ENCODE measurements at places on chromosomes 2 and 18.

- DNase-seq, result no peak
Observed at GRCh38 chr2:220533485-220533884, 906.1 kb downstream of the SLC4A3 start.

DNA sequence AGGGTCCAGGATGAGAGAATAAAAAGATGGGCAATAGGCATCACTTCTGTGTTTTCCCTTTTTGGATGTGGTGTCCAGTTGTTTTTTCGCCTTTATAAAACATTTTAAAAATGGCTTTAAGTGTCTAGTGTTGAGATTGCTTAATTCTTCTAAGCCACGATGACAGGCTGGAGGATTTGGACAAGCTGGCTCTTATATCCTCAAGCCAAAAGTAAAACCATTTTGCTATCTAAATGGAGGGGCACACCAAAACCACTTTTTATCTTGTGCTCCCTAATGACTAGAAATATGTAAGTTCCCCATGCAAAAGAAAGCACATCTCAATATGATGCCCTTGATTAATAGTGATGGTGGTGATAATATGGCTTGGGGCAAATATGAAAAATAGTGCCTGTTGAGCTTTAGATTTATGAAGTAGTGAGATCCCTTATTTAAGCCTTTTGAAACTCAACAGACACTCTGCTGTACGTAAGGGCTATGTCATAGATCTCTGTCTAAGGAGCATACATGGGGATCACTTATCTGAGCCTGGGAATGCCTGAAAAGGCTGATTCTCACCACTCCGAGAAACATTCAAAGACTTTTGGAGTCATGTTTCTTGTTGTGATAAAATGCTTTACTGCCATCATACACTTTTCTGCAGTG, 185.5 kb downstream of the KCNS3 start:
- DNase-seq, result no peak

- no peak for DNase-seq
Observed at GRCh38 chr2:157760949-157761348, 115.2 kb downstream of the ACVR1 start.

DNA sequence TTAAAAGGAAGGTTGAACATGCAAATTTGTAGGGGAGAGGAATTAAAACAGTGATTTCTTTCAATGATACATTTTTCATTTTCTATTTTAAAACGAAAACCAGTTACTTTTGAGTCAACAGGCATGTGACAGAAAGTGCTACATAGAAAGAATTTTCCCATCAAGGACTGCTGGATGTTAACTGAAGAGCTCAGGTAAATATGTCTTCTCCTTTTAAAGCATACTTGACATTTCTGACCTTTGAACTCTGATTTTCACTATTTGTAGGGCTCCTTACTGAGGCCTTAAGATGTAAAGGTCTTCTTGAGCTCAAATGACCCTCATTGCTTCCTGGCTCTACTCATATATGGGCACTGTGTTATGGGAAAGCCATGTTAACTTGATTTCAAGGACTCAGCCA, 32.4 kb downstream of the FIGN start:
- DNase-seq, result no peak

- DNase-seq, result peak; percentile 59
Observed at GRCh38 chr2:38959938-38960608, 70.4 kb downstream of the ARHGEF33 start.

DNA sequence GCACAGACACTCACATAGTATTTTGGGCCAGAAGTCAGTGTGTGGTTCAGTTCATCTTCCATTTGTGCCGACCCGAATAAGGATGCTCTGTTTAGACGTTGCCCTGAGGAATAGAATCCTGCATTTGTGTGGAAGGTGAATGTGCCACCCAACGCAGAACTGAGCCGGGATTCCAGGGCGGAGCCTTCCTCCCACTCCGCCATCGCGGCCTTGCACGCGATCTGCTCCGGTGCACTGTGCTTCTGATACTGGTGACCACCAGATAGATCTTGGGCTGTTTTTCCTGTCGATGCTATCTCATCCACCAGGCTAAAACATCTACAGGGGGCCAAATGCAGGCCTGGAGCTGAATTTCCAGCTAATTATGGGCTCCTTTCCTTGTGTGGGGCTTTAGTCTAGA, 29.6 kb upstream of the SNTG2 start:
- DNase-seq, result no peak

DNA sequence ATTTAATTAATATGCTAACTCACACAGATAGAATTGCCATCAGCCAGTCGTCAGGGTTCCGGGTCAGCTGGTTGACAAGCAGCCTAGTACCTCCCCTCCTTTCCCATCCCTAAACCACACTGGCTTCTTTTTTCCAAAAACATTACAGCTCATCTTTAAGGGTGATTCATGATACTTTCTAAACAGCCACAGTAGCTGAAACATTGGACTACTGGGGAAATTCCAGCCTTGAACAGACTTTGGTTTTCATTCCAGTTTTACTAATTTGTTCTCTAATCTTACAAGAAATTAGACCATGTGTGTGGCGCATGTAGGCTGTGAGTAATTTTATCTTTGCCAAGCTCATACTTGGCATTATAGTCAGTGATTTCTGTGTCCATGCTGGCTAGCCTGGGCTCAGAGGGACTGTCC, 110.8 kb downstream of the FMNL2 start:
- no peak for DNase-seq

DNA sequence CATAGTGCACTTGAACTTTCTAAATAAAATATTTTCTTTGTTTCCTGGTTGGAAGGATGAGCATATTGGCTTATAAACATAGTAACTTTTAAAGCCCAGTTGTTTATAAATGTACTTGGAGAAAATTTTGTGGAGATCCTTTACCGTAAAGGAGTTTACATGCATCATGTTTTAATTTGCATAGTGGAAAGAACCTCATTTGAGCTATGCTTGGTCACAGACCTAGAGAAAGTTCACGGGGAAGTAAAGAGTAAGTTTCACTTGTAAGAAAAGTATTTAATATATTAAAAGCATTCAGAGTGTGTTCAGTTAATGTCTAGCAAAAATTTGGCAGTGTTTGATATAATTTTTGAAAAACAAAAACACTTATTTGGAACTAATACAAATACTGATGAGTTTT, 45.3 kb downstream of the PIKFYVE start:
- no peak for DNase-seq

DNA sequence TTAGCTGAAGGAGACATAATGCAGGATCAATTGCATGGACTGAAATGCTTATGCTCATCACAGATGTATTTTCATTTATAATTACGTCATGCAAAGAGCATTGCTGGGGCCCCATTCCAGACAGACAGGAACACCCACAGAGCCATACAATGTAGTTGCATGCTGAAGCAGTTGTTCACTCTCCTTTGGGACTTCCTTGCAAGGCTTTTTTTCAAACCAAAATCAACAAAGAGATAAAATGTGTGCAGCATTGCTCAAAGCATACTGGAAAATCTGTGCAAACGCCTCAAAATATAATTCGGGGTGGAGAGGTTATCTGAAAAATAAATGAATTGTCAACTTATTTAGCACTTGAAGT, 463.2 kb downstream of the CDH2 start:
- DNase-seq, result no peak

GRCh38 chr2:56476509-56477071, 292.8 kb downstream of the CCDC85A start:
- no peak for DNase-seq

DNA sequence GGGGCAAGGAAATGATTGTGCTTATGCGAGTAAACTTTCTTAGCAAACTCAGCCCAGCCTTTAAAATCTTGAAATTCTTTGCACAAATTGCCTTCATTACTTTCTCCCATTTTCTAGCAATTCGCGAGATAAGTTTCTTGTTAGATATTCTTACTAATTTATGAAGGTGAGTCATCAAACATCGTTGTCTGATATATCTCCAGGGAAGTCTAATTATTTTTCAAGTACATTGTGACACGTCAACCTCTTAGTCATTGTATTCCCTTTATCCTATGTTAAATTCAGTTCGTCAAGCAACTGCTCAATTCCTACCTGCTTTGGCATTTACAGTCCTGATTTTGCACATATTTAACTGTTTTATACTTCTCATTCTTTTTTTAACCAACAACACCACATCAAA, 854.5 kb upstream of the CRIM1 start:
- no peak for DNase-seq

DNA sequence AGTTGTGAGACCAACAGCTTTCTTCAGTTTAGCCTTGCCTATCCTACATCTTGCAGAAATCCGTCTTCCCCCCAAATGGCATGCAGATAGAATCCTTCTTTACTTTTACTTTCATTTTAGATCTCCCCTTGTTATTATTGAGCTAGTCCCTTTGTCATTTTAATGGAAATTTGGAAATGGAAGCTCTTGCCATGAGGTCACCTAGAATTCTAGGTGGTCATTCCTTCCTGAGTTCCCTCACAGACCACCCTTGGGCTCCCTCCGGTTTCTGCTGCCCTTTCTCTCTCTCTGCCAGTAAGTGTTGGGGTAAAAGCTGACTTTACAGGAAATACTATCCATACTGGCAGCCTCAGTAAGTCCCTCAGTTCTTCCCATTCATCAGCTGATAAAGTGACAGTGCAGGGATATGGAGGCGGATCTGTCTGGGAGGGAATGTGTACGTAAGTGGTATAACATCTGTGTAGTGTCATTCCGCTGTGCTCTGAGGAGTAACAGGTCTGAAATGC, 30.2 kb downstream of the ARHGAP25 start:
- DNase-seq, result no peak

DNA sequence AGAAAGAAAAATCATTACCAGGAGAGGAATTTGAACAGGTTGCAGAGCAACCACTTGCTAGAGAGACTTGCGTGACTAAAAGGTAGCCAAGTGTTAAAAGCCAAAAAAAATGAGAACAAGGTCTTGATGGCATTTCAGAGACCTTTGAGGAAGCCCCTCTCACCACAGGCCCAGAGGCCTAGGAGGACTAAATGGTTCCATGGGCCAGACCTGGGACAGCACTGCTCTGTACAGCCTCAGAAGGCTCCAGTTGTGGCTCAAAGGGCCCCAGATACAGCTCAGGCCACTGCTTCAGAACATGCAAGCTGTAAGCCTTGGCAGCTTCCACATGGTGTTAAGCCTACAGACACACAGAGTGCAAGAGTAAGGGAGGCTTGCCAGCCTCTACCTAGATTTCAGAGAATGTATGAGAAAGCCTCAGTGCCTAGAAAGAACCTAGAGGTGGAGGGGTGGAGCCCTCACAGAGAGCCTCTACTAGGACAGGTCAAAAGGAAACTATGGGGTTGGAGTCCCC, 15.3 kb downstream of the CNDP1 start:
- DNase-seq, result no peak

DNA sequence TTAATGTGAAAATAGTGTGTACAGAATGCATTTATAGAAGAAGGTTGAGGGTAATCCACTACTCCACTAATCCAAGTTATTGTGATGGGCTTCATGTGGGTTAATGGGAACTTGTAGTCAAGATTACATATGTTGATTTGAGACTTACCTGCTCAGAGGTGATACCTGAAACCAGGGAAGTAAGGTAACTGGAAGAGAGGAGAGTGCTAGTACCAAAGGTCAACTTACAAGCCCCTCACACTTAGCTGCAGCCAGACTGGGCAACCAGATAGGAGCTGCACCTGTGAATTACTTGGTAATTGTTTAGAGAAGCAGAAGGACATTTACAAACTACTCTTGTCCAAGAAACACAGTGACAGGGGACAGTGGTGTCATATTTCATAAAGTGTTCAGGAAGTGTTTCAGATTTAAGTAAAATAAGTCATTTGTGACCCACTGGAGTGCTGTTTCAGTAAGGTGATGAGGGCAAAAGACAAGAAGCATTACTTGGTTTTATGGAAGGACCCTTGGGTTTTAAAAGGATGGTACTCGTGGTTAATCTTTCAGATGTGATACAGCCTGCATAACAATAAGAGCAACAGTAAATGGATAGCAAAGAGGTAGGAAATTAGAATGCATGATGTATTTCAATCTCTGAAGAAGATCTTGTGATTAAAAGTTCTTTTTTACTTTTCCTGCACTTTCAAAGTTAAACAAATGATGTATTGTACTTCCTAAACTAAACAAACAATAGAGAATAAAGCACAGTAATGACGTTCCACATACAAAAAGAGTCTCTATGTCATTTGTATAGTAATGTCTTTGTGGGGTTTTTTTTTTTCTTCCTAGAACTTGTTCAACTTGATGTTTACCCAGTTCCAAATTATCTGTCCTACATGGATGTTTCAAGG, 189.3 kb downstream of the PHLPP1 start:
- no peak for DNase-seq

DNA sequence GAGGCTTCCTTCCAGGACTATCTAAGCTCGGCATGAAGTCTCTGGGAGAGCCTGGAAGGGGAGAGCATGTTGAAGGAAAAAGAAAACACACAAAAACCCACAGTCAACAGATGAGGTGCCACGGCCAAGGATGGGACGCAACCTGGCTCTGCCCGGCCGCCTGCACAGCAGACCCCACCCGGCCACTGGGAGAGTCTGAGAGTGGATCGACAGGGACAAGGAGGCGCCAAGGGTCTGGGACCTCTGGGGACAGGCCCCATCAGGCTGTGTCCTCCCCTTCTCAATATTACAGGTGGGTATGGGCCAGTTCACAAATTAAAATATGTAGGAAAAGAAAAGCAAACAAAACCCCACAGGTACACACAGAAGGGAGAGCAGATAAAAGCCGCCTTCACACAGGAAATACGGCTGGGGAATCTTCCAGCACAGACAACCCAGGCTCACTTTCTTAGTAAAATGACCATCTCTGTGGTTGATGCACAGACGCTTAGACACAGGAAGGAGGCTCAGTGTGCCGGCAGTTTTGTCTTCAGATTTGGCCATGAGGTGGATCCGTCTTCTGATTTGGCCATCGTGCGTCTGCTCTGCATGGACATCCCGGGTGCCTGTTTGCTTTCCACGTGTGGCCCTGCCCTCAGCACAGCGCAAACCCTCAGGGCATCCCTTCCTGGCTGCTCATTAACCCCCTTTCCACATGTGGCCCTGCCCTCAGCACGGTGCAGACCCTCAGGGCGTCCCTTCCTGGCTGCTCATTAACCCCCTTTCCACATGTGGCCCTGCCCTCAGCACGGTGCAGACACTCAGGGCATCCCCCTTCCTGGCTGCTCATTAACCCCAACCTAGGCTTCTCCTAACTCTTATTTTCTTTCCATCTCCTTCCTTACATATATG, 138.4 kb downstream of the EIPR1 start:
- DNase-seq, result no peak

DNA sequence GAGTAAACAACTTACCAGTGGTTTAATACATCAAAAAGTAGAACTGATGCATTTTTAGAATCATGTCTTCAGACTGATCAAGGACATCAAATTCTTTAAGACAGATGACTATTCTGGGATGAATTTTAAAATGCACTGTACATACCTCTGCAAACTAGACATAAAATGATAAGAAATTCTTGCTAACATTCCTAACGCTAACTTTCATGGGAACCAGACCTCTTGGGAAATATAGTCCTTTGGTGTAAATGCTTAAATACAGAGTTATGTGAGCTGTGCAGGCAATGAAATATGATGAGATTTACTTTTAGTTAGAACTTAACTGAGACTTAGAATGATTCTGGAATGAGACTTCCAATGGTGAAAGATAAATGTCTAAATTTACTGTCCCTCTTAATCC, 562.0 kb downstream of the NR4A2 start:
- DNase-seq, result no peak

GRCh38 chr18:44258086-44258485, 422.6 kb upstream of the SETBP1 start:
- DNase-seq, result no peak

- DNase-seq, result no peak
Observed at GRCh38 chr2:234993541-234993981, 41.7 kb downstream of the SH3BP4 start.
